ENCODE measurements at places on chromosomes 6 and 20.

DNA sequence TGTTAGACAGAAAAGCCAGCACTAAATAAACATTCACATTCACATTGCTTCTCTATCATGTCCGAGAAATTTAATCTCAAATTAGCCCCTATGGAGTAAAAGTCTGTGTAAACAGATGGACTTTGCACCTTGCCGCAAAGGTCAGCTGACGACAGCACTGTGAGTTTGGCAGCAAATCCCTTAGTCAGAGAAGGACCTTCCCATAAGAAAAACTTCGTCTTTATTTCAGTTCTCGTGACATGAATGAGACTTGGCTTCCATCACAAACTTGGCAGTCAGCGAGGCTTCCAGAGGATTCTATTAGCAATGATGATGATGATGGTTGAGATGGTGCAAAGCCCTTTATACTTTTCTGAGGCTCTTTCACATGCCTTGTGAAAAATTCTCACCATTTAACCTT is 133.7 kb upstream of the IFNGR1 start:
- no peak for DNase-seq

DNA sequence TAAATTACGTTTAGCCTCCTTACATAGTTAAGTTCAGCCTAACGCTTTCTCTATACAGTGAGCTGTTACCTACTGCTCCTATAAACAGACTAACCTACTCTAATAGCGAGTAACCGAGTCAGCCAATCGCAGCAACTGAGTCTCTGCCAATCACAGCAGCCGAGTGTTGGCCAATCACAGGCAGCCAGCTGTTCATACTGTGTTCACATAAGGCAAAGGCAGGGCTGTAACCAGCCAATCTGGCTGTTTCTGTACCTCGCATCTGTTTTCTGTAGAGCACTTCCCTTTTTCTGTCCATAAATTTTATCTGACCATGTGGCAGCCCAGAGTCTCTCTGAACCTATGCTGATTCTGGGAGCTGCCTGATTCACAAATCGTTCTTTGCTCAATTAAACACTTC is 263.9 kb upstream of the JARID2 start:
- DNase-seq, result no peak

GRCh38 chr6:2651961-2652360 is 98.8 kb downstream of the MYLK4 start:
- DNase-seq, result no peak

- no peak for DNase-seq
These were observed 39.5 kb upstream of the CHD6 start for GRCh38 chr20:41657655-41658054.

- no peak for DNase-seq
These were observed 272.2 kb upstream of the FOXQ1 start for GRCh38 chr6:1039746-1040145.

DNA sequence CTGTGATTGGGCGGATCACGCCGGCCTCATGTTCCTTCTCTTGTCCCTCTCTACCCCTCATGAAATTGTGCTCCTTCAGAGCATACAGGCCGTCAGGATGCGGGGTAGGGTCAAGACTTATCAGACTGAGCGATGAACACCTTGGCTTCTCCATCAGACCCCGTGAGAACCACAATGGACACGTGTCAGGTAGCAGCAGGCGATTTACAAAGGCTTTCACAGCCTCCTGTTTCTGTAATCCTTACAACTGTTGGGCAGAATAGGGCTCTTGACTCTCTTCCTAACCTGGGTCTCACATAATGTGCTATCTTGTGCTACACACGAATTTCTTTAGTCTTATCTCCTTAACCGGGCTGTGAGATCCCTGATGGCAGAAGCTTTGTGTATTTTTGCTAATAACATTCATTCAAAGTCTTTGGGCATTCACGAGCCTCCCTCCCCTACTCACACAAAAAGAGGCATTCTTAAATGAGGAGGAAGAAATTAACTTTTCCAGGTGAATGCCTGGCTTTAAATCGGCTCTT is 122.9 kb upstream of the SLC22A23 start:
- no peak for DNase-seq

- DNase-seq, result no peak
These were observed 70.1 kb downstream of the ZDHHC14 start for GRCh38 chr6:157450931-157451742.

- DNase-seq, result no peak
These were observed 84.8 kb downstream of the LRRC1 start for GRCh38 chr6:53879608-53880007.

- DNase-seq, result no peak
These were observed 45.3 kb downstream of the ZNF292 start for GRCh38 chr6:87200469-87201175.

DNA sequence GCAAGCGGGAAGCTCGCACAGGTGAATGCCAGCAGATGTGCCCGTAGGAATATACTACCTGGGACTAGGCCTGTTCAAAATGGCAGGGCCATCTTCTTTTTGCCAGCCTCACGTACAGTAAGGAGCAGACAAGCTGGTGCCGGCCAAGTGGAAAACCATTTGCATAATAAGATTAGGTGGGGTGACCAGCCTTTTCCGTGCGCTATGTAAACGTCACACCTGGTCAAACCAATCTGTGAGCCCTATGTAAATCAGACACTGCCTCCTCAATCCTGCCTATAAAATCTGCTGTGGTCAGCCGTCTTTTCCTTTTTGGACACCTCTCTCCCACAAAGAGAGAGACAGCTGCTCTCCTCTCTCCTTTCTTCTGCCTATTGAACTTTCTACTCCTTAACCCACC is 60.8 kb upstream of the TMEM30A start:
- DNase-seq, result no peak

DNA sequence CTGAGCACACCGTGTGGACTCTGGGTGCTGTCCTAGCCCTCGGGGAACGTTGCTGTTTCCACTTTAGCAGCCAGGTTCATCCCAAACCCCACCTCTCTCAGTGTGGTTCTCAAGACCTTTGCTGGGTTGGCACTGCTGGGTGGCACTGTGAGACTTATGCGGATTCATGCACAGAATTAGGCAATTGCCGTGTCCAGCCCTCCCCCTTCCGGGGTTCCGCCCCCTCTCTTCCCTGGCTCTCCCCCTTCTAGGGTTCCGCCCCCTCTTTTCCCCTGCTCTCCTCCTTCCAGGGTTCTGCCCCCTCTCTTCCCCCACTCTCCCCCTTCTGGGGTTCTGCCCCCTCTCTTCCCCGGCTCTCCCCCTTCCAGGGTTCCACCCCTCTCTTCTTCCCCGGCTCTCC is 39.8 kb upstream of the SLCO4A1 start:
- no peak for DNase-seq

DNA sequence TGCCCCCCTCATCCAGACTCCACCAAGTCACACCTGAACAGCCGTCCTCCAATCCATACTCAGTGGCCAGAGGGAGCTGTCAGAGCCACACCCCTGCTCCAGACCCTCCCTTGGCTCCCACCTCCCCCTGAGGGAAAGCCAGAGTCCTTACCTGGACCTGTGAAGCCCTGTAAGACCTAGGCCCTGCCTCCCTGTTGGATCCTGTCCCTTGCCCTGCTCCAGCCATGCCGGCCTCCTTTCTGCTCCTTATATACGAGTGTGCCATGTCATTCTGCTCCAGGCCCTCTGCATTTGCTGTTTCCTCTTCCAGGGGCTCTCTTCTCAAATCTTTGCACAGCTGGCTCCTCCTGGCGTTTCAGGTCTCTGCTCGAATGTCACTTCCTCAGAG is 100.3 kb upstream of the MYL9 start:
- DNase-seq, result no peak

DNA sequence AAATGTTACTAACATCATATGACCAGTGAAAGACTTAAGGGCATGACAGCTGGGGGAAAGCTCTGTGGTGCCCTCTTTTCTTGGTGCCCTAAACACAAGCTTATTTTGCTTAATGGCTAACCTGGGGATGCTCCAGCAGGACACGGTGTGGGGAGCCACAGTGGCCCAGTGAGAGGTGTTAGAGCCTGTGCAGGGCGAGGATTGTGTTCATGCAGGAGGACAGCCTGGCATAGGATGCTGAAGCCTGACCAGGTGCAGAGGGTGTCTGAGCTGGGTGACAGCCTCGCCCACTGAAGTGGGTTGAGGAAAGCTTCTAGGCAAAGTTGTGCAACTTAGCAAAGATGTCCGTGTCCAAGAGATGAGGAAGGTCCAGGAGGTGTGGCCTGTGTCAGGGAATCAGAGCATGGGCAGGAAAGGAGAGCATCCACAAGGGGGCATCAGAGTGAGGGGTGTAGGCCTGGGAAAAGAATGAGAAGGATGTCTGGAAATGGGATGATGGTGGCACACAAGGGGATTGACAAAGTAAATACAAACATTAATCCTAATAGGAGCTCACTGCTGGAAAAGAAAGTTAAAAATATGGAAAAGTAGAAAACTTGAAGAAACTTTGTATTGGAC is 33.9 kb downstream of the SLC17A4 start:
- peak; percentile 63 for DNase-seq

DNA sequence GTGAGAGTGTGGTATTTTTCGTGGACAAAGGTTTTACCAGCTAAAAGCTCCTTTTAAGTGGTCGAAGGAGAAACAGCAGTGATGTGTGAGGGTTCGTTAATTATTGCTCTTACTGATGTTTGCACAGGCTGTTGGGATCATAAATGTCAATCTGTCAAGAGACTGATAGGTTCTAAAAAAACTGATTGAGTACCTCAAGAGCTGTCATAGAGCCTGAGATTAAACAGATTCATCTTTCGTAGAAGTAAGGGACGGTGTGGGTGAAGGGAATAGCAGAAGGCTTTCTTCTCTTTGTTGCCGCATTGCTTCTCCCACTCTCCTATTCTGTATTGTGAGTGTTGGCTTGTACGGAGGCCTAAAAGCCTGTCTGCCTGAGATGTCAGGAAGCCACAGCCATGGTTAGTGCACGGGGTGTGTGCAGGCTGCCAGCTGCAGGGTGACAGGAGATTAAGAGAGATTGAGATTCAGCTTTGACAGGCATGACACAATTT is 291.0 kb downstream of the ZFAND3 start:
- no peak for DNase-seq

GRCh38 chr20:41038878-41039404 is 10.3 kb downstream of the TOP1 start:
- no peak for DNase-seq

- no peak for DNase-seq
These were observed 39.1 kb upstream of the MROH8 start for GRCh38 chr20:37218441-37218840.

GRCh38 chr6:40807484-40807883 is 220.3 kb upstream of the LRFN2 start:
- no peak for DNase-seq

DNA sequence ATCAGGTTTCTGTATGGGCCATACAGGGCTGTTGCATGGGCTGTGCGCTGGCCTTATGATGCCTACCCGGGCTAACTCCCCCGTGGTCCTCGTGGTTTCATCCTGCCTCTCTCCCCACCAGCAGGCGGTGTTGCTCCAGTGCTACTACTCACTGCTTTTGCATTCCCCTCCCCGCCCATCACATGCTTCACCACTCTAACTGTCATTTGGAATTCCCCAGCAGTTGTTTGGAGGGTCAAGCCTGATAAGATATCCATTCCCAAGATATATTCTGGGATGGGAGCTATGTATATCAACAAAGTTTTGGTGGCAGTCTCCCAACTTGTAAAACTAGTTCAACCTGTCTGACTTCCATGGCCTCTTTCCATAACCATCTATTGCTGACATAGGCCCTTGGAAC is 233.2 kb upstream of the SOX4 start:
- DNase-seq, result no peak

DNA sequence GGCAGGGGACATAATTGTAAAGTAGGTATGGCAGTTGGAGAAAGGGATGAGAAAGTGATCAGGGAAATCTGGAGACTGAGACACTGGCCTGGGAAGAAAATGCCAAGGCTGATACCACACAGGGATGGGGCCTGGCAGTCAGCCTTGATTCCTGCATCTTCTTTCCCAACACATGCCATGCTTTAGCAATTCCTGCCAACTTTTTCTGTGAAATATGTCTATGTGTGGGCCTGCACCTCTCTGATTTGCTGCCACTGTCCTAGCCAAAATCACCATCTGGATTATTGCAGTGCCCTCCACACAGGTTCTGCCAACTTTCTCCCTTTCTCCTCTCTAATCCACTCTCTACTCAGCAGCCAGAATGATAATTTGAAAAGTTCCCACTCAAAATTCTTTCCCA is 759.8 kb upstream of the CITED2 start:
- no peak for DNase-seq

DNA sequence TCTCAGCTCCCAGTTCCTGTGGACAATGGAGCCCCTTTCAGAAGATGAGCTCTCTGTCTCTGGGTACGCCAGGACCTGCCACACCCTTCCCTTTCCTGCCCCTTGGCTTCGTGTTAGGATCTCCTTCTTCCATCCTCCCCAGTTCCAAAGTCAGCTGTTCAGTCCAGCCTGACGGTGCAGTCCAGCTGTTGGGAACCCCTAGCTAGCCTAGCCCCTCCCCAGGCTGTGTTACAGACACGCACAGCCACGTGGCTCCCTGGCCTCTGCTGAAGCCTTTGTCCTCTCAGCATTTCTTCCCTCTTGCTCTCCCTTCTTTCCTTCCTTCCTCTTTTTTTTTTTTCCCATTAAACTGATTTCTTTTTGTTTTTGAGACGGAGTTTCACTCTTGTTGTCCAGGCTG is 12.4 kb upstream of the TFAP2C start:
- DNase-seq, result no peak
